Kidney (tissue), 22 donors: ENCODE measurements at places on chromosomes 5 and 9. TPM values are rescaled to one million over a fixed set of nuclear protein-coding genes. Genes with fewer than 3 reads are reported as not detected.

The VDAC1 gene
- 148 TPM for total RNA-seq

The COX7C gene
- 461 TPM for total RNA-seq

The STPG3 gene
- 0.38 TPM for total RNA-seq

The ROPN1L gene
- 1.7 TPM for total RNA-seq

The PCDHA5 gene
- total RNA-seq, result 0.91 TPM

The NMRK1 gene
- total RNA-seq, result 42.3 TPM

The PCDHA4 gene
- total RNA-seq, result 4.1 TPM
